ENCODE measurements at places on chromosomes 7 and 10.

- peak; percentile 80 for DNase-seq
Observed at GRCh38 chr10:29998142-29998808, 61.1 kb downstream of the JCAD start.

- no peak for DNase-seq
Observed at GRCh38 chr7:23396222-23397015, 73.9 kb downstream of the IGF2BP3 start.

GRCh38 chr10:72511459-72511858 is 114.4 kb downstream of the MICU1 start:
- DNase-seq, result no peak

GRCh38 chr10:53664282-53665019 is 891.9 kb upstream of the MBL2 start:
- DNase-seq, result no peak

- no peak for DNase-seq
Observed at GRCh38 chr7:46534664-46535588, 613.9 kb upstream of the IGFBP3 start.

DNA sequence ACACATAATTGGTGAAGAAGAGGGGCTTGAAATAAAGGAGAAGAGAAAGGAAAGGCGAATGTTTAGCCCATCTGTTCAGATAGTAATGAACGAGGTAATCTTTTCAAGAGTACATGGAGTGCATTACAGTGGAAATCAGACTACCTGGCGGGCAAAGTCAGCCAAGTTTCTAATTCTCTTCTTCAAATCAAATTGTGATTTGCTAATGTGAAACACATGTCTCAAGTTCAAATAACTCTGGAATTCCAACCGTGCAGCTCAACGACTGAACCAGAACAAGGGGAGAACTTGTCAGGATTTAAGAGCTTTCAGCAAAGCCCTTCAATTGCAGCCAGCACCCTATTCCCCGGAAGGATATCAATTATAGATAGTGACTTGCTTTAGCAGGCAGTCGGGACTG is 216.9 kb downstream of the GLI3 start:
- no peak for DNase-seq

- no peak for DNase-seq
Observed at GRCh38 chr7:42445691-42446090, 208.7 kb upstream of the GLI3 start.

All from coronary artery (tissue), 2 donors.